ENCODE measurements at places on chromosomes 1 and 21.

DNA sequence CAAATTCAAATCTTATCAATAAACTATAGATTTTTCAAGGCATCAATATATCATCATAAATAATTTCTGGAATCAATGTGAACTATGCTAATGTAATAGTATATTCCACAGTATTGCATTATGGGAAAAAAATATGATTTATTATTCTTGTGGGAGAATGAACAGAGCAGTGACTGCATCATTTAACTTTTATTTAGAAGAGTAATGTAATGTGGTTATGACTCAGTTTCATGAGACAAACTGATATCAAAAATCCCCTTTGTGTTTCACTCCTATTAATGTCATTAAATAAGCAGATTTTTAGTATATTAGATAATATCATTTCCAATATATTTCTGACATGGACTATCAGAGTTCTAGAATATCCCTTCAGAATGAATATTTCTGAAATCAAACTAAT, 187.6 kb downstream of the LRRC40 start:
- DNase-seq = peak; percentile 9

GRCh38 chr21:29571949-29572348, 273.2 kb downstream of the BACH1 start:
- DNase-seq = no peak

DNA sequence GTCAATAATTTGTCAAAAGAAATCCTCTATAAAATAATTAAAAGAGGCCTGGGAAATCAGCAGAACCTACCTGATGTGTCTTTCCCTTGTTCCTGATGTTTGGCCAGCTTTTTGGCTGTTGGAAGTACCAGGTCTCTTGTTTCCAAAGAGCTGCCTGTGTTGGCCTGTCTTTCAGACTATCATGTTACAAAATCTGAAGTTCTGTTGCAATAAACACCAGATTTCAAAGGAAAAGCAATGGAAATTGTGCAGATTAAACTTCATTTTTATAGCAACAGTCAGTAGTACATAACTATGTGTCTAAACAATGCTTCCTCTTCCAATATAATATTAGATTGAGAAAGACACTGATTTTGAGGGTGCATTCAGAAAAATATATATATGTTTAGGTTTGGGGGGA, 647.2 kb upstream of the CXADR start:
- DNase-seq = no peak

DNA sequence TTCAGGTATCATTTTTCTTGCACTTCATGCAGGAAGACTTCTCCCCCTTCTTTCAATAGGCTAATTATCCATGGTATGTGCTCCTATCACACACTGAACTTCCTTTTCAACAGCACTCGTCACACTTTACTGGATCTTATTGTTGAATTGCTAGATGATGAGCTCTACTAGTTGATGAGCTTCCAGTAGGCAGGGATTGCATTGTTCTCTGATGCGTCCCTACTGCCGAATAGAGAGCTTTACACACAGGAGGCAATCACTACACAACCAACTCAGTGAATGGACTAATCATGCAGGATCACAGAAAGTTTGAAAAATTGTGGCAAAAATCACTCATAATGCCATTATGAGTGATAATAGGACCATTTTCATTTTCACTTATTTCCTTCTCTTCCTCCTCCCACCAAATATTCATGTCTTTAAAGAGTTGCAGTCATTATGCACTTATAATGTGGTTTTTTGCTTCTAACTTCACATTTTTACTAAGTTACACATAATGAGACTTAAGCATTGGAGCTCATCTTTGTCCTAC, 128.1 kb upstream of the ZNF648 start:
- no peak for DNase-seq

DNA sequence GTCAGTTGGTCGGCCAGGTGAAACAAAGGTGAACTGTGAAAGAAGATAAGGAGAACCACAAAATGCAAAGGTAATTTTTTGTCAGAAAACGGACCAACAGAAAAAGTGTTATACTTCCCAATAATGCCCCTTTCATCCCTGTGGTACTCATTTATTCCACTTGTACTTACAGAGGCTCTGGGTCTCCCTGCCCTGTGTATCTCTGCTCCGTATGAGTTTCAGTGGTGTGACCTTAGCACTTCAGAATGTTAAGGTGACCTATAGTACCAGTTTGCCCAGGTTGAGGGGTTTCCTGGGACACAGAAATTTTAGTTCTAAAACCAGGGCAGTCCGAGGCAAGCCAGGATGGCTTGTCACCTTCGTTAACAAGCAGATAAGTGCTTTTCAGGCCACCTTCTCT, 254.8 kb downstream of the OLFM3 start:
- DNase-seq = no peak

GRCh38 chr1:227317011-227317451, 1.3 kb downstream of the CDC42BPA start:
- DNase-seq = peak; percentile 31

DNA sequence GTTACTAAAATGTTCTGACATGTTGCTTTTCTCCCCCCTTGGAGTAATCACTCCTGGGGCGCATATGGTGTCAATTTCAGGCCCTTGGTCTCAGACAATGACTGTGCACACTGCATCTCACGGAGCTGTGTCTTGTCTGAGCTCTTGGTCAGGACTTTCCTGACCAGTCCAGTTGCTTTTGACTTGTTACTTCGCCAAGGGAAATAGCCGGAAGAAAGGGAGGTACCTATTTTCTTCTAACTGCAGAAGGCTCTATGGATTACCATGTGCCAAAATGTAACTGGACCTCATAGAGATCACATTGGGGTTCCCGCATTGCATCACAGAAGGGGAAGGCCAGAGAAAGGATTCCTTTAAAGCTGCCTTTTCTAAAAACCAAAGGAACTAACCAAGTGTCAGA, 68.6 kb downstream of the SPAG17 start:
- peak; percentile 40 for DNase-seq

DNA sequence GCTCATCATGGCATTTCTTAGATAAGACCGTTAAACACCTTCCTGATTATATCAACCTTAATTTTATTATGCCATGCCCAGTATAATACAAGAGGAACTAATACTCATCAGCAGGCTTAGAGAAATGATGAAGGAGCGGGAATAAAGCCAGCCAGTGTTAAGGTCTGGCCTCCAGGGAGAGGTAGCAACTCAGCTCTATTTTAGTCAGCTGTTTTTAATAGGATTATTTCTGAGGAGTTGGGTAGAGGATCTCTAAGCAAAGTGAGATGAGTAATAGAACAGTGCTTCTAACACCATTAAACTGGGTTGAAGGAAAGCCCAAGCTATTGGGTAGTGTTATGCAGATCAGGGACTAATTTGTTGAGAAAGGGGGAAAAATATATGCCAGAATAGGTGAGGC, 921.5 kb downstream of the TTLL7 start:
- DNase-seq = no peak

DNA sequence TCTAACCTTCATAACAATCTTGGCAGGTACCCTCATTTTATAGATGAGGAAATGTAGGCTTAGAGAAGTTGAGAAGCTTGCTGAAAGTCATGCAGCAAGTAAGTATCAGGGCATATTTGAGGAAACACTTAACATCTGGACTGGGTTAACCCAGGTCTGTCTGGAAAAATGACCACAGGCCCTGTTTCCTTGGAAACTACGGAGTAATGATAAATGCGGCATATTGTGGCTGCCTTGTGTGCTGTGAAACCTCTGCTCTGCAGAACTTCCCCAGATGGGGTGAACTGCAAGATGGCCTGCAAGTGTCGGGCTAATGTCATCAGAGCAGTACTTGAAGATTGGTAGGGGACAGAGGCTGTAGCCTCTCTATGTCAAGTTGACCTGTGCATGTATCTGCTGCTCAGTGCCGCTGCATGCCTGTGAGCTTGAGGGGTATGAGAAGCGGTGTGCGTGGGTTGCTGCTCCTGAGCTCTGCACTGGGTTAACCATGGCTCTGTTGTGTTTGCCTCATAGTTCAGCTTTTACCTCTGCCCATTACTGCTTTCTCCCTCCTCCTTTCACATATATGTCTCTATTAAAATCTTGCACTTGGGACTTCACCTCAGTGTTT, 83.1 kb downstream of the WDR3 start:
- no peak for DNase-seq

DNA sequence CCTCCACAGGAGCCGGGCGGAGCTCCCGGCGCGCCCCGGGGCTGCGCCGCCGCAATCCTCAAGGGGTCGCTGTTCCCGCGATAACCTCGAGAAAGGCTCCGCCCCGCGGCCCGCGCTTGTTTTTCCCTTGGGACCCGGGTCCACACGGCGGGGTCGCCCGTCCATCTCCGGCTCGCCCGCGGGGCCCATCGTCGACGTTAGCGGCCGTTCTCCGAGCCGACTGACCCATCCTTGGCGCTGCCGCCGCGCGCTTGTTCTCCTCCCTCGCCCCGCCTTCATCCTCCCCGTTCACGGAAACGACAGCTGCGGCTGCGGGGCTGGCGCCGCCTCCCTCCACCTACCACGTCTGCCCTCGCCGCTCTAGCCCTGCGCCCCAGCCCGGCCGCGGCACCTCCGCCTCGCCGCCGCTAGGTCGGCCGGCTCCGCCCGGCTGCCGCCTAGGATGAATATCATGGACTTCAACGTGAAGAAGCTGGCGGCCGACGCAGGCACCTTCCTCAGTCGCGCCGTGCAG, at the start of gene SH3GLB1:
Gene SH3GLB1, plus strand, starts transcription at position 119 of the 514 bp plus-strand sequence. Its CDS starts 324 bp downstream, at position 443.
- DNase-seq = peak; percentile 85
